ENCODE measurements at places on chromosomes 12 and 14.

DNA sequence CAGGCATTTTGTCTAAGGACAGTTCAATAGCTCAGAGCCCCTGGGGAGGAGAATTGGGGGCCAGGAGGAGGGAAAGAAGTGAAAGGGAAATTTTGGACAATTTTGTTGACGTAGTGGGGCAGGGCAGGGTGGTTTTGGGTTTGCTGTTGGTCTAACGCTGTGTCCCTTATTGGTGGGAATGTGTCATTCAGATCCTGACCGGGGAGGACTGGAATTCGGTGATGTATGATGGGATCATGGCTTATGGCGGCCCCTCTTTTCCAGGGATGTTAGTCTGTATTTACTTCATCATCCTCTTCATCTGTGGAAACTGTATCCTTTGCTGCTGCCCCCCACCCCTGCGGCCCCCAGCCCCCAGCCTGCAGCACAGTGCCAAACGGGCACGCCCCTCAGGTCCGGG lies 212.1 kb upstream of the FKBP4 start:
- DNase-seq, result no peak

- no peak for DNase-seq
These were observed 4.5 kb downstream of the HAUS4 start for GRCh38 chr14:22952418-22952817.

DNA sequence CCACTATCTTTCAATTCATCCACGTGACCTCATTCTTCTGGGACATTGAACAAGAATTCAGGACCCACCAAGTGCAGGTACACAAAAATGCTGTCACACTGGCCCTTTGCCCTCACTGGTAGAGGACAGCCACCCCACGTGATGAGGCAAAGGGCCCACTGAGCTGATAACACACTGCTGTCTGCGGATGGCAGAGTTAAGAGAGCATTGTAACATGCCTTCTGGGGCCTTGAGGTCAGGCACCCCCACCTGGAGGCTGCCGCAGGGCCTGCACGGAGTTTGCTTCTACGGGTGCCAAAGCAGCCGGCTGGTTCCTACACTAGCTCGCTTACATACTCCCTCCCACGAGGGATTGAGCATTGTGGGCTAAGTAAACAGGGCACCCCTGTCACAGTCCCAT lies 101.0 kb downstream of the LRIG3 start:
- peak; percentile 54 for DNase-seq

DNA sequence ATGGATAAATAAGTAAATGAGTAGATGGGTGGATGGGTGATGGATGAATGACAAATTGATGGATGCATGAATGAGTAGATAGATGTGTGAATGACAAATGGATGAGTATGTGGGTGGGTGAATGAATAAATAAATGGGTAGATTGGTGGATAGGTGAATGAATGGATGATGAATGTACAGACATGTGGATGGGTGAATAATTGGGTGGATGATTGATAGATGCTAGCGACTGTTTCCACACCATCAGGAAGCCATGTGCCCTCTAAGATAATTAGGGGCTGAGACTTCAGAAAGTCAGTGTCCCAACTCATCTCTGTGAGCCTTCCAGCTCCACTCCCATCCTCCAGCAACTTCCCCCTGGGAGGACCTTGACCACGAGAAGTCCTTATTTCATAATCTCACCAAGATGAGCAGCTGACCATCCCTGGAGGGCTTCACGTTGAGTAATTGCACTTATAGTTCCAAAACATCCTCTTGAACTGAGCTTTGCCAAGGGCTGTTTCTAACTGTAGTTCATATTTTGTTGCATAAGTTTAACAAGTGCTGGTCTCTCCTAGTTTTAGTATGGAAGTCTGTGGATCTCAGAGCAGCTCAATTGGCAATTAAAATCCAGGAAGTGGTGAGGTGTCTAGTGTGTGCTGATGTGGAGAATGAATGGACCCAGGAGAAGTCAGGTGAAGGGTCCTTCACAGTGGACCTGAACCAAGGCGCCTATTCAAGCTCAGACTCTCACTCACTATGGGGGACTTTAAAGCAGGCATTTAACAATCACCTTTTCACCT lies 295.7 kb downstream of the ADGRD1 start:
- no peak for DNase-seq

DNA sequence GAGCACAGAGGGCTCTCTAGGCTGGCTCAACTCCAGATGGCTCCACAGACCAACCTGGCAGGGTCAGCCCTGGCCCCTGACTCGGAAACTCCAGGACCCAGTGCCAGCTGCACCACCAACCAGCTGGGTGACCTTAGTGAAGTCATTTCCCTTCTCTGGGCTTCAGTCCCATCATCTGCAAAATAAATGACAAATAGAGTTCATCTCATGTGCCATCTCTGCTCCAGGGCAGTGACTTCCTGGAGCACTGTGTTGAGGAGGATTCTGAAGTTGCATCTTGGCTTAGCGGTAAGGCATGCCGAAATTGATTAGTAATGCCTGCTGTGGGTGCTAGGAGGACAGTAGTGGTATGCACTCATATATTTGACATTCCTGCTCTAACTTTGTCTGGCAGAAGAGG lies 31.5 kb downstream of the DTX1 start:
- DNase-seq, result no peak

DNA sequence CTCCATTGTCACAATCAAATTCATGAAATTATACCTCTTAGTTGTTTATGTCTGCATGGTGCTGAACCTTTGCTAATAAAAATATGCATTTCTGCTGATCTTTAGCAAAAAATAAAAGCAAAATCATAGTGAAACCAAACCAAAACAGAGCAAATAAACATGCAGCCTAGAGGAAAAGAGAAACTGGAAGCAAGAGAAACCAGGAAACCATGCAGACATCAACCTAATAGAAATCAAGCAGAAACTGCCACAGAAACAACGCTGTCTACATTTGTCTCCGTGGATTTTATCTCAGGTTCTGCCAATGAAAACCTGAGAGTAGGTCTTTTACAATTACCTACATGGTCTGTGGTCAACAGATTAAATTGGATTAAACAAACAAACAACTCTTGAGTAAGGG lies 173.7 kb downstream of the SYT10 start:
- no peak for DNase-seq

DNA sequence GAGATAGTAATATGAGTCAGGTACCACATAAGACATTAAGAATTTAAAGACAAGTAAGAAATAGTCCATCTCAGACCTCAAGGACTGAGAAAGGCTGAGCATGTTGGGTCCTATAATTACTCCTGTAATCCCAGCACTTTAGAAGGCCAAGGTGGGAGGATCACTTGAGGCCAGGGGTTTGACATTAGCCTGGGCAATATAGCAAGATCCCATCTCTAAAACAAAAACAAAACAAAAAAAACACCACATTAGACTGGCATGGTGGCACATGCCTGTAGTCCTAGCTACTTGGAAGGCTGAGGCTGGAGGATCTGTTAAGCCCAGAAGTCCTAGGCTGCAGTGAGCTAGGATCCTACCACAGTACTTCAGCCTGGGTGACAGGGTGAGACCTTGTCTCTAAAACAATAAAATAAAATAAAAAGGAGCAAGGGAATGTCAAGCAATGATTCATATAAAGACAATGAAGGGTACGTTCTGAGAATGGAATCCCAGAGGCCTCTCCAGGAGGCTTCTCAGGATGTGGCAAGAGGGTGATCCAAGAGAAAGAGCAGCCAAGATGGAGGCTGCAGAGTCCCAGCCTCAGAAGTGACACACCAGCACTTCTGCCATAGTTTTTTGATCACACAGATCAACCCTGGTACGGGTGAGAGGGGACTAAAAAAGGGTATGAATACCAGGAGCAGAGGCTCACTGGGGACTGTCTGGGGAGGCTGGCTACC lies 206.4 kb downstream of the CRADD start:
- no peak for DNase-seq

DNA sequence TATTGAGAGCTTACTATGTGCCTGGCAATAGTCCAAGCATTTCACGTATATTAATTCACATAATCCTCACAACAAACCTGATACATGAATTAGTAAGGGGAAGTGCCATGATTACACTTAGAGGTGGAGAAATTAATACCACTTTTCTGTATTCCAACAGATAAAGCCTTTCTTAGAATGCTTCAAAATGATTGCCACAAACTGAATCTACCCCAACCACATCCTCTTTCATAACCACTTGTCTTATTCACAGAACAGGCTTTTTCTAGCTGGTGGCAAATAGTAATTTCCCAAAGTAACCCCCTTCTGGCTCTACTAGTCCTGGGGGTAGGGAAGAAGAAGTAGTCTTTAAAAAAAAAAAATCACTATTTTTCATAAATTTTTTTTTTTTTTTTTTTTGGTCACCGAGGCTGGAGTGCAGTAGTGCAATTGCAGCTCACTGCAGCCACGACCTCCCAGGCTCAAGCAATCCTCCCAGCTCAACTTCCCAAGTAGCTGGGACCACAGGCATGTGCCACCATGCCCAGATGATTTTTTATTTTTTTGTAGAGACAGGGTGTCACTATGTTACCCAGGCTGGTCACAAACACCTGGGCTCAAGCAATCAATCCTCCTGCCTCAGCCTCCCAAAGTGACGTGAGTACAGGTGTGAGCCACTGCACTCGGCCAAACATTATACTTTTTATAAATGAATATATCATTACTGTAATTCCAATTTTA lies 59.0 kb upstream of the ARID2 start:
- no peak for DNase-seq

DNA sequence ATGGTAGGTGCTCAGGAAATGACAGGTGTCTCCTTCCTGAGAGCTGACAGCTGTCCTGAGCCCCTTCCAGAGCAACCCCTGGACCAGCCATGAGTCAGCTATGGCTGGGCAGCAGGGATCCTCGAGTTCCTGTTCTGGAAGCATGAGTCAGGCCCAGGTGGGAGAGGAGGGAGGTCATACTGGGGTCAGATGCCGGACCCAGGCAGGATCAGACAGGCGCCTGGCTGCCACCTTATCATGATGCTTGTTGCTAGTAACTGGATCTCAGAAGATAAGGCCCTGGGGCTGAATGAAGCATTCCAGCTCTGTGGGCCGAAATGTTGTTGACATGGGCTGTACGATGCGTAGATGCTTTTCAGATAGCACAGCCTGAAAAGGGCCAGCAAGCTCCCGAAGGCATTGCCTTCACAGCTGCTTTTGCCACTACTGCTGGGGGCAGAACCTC lies 17.4 kb upstream of the KRT7 start:
- no peak for DNase-seq

- DNase-seq, result no peak
These were observed 52.8 kb downstream of the FOS start for GRCh38 chr14:75331471-75331870.

DNA sequence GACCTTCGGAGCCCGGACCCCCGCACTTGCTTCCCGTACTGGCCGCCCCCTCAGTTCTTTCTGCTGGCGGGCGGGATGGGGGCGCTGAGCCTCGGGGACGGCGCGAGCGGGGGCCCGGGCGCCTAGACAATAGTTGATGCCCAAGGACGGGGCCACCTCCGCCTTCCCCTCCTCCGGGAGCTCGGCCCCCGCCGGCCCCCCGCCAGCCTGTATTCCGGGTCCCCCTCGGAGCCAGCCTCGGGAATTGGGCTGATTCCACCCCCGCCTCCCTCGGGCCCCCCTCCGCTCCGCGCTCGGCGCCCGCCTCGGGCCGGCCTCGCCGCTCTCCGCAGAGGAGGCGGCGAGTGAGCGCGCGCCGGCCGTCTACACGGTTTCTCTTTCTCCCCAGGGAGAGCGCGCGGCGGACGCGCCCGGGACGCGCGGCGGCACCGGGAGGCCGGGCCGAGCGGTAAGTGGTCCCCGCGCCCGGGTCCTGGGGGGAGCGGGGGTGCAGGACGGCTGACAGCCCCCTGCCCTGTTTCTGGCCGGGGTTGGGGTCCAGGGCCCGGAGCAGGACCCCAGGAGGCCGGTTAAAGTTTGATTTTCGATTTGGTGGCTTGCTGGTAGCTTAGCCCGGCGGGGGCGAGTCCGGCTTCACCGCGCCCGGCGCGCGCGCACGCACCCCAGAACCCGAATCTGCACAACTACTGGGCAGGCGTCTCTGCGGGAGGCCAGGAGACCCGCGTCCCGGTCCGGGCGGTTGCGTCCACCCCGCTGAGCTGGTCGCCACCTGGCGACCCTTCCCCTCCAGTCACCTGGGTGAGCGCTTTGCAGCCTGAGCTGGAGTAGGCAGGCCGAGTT lies 413.7 kb downstream of the PCNX1 start:
- peak; percentile 70 for DNase-seq

GRCh38 chr14:78029601-78030372 lies 140.4 kb upstream of the NRXN3 start:
- DNase-seq, result no peak

DNA sequence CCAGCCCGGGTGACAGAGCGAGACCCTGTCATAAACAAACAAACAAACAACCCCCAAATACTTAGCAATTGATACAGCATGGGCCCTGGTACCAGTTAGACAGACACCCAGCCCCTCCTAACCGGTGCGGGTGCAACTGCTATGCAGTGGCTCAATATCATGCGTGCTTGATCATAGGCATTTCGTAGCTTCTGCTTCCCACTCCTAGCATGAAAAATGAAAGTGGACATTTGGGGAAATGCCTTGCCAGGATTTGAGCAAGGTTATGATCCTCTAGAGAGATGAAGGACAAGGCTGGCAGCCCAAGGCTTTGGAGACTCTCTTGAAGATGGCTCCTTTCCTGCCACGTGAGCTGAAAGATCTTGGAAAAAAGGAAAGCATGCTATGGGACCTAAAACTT lies 13.7 kb downstream of the FGF6 start:
- DNase-seq, result no peak
